ENCODE measurements at places on chromosomes 1 and 21.
A peak's percentile ranks its signal among the peaks of the same experiment; 100 is the strongest.

- DNase-seq = no peak
Measured at GRCh38 chr1:27049100-27049499, 36.5 kb upstream of the TENT5B start.

- no peak for DNase-seq
Measured at GRCh38 chr1:218939095-218939494, 234.6 kb upstream of the LYPLAL1 start.

DNA sequence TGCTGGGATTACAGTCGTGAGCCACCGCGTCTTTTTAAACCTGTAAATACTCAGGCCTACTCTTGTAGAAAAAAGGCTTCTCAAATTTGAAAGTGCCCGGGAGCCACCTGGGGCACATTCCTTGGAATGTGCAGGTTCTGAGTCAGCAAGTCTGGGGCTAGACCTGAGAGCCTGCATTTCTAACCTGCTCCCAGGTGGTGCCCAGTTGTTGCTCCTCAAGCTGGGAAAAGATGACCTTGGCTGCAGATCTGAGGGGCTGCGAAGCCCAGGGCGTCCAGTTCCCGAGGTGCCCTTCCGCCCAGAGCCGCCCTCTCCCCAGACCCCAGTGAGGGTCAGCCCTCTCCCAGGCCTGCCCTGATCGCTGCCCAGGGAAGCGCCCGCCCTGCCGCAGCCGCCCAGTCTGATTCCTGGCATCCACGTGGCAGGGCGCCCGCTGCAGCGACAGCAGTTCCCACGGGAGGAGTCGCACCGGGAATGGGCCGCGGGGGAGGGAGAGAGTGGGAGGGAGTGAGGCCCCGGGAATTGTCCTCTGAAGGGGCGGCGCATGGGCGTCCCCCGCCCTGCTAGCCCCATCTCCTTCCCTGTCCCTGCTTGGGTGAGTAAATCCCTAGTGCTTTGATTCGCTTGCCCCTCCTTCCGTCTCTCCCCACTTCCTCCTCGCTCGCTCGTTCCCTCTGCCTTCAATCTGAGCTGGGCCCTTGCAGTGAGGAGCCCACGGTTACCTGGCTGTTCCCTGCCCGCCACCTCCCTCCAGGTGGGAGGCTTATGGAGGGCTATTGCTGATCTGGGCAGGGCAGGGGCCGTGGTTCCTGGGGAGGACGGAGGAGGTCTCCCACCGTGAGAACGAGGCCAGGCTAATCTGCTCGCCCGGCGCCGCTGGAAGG, 18.8 kb upstream of the TENT5B start:
- peak; percentile 79 for DNase-seq

GRCh38 chr1:202656951-202657646, 53.2 kb downstream of the SYT2 start:
- DNase-seq = peak; percentile 24

DNA sequence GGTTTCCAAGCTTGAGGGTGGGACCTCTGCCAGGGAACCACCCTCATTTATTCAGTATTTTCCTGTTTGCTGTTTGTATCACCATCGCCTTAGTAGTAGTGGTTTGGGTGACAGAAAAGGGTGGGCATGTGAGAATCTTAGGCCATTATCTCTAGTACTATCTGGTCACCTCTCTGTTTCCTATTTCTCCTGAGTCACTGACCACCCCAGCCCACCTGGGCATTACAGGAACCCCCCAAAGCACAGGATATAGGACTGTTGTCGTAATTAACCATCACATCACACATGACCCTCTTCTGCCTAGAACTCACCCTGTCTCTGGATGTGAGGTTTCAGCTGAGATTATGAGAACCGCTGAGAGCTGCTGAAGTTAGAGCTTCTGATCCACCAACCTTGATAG, 60.4 kb downstream of the IL23R start:
- DNase-seq = no peak

- DNase-seq = no peak
Measured at GRCh38 chr1:206847946-206848345, 17.5 kb upstream of the IL20 start.

DNA sequence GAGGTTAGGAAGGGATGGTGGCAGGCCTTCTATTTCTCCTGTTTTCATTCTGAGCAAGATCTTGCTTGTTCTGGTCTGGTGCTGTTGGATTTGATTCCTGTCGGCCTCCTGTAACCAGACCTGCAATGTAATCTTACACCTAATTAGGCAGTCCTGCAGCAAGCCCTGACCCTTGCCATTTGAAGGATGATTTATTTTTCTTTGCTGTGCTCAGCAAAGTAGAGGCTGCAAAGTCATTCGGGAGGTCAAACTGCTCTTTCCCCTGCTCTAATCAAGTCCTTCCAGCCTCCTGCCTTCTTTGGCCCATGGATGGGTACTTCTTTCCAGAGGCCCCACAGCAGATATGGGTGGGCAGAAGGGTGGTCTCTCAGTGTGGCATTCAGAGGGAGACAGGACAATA, 417.7 kb upstream of the USP24 start:
- DNase-seq = no peak

DNA sequence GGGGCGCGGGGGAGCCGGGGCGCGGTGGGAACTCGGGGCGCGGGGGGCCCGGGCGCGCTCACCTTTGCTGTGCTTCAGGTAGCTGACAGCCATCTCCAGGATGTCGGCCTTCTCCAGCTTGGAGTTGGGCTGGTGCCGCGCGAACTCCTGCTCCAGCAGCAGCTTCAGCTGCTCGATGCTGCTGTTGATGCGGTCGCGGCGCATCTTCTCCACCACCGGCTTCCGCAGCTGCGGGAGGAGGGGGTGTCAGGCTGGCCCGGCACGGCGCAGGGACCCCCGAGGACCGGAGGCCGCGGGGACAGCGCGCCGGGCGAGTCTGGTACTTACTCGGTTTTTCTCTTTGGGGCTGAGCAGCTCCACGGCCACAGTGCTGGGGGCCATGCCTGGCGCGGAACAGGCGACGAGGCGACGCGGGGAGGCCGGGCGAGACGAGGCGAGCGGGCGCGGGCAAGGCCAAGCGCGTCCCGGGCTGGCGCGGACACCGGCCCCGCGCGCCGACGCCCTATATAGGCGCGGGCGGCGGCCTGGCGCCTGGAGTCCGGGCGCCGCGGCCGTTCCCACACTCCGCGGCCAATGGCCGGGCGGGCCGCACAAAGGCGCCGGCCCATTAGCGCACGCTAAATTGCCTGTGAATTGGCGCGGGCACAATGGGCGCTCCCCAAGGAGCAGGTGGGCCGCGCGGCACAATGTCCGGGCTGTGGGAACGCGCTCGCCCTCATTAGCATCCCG, at the start of gene HES5:
Gene HES5 (minus strand): TSS at position 480 of the 729 bp plus-strand sequence. CDS start 99 bp downstream, at position 381.
- DNase-seq = no peak

GRCh38 chr1:57384284-57384683, 39.6 kb downstream of the DAB1 start:
- DNase-seq = no peak

- DNase-seq = peak; percentile 96
Measured at GRCh38 chr1:182604175-182605164, at the start of gene RGS16. TSS of gene RGS16 (minus strand) at chr1:182604389. CDS start at chr1:182604259, 130 bp downstream.

DNA sequence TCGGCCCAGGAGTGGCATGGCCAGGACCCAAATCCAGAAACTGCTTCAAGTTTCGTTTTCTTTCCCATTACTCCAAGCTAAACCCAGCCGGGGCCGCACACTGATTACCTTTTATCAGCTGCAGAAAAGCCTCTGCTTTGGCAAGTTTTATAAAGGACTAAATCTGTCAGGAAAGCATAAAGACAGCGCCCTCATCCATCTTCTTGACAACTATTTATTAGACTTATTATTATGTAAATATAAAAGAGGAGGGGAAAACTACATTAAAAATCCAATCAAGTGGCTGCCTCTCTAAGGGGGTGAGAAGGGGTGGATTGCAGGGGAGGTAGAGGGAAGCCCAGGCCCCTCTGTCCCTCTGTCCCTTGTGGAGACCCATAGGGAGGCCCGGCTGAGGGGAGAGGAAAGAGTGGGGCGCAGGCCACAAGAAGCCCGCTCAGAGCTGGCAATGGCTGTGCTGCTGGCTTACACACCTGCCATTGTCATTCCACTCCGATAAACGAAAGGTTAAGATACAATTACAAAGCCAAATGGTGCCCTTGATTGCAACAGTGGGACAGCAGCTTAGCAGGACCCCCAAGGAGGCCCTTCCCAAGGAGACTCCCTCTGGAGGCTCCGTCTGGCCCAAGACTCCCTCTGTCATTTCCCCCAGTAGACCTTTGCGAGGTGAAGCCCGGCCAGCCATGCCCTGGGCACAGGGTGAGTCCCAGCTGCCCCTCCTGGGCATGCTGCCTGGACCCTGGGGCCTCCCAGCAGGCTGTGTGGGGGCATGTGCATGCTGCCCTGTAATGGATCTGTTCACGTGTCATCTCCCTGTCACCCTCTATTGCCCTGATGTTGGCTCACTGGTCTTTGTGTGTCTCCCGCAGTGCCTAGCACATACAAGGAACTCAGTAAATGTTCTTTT, 45.4 kb downstream of the KCND3 start:
- DNase-seq = no peak

GRCh38 chr1:178004926-178005391, 35.1 kb upstream of the SEC16B start:
- no peak for DNase-seq

DNA sequence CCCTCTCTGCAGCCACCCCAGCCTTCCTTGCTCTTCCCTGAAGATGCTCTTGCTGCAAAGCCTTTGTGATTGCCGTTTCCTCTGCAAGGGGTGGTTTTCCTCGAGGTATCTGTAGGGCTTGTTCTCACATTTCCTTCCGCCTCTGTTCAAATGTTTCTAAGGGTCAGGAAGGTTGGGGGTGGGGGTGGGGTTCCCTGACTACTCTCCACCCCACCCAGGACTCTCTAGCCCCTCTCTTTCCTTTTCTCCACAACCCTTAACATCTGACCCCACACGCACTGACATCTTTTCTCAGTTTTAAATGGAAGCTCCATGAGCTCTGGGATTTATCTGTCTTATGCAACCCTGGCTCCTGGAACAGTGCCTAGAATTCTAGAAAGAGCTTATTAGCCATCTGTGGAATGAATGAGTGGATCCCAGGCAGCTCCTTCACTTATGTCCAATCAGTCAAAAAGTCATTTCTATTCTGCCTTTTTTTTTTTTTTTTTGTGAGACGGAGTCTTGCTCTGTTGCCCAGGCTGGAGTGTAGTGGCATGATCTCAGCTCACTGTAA, 27.3 kb upstream of the ZNF362 start:
- DNase-seq = peak; percentile 87

- no peak for DNase-seq
Measured at GRCh38 chr1:64743954-64744491, 852 bp upstream of the RAVER2 start.

GRCh38 chr1:246609632-246610031, 43.4 kb downstream of the CNST start:
- DNase-seq = peak; percentile 58

DNA sequence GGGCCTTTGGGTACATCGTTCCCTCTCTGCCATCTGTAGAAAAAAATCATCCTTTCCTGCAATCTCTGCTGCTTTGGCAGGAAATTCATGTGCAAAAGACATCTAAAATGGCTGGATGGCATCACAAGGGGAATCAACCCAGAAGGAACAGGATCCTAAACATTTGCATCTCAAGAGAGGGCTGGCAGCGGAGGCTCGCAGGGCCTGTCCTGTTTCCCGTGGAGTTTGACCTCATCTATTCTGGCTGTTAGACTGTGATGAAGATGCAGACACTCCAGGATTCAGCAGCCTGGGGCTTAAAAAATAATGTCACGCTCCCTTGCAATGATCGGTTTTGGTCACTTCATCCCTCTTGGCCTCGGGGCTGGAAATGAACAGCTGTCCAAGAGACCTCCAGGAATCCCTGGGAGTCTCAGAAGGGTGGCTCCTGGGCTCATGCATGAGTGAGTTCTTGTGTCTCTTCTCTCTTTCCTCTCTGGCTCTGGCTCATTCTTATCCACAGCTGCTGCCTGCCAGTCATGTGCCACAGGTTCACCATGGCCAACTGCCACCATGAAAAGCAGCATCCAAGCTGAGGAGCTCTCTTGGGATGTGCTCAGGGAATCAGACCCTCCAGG, 16.1 kb upstream of the PCP4 start:
- DNase-seq = no peak

GRCh38 chr1:31725134-31725533, 21.3 kb upstream of the COL16A1 start:
- no peak for DNase-seq

GRCh38 chr1:54996359-54996868, 2.3 kb upstream of the BSND start:
- peak; percentile 88 for DNase-seq

- DNase-seq = no peak
Measured at GRCh38 chr1:109912873-109913272, 2.2 kb downstream of the CSF1 start.

- DNase-seq = no peak
Measured at GRCh38 chr21:45578176-45578801, 36.0 kb upstream of the SLC19A1 start.

- no peak for DNase-seq
Measured at GRCh38 chr1:234926559-234927311, 201.9 kb downstream of the TOMM20 start.

- peak; percentile 37 for DNase-seq
Measured at GRCh38 chr1:10431070-10431730, 967 bp downstream of the CENPS start.

DNA sequence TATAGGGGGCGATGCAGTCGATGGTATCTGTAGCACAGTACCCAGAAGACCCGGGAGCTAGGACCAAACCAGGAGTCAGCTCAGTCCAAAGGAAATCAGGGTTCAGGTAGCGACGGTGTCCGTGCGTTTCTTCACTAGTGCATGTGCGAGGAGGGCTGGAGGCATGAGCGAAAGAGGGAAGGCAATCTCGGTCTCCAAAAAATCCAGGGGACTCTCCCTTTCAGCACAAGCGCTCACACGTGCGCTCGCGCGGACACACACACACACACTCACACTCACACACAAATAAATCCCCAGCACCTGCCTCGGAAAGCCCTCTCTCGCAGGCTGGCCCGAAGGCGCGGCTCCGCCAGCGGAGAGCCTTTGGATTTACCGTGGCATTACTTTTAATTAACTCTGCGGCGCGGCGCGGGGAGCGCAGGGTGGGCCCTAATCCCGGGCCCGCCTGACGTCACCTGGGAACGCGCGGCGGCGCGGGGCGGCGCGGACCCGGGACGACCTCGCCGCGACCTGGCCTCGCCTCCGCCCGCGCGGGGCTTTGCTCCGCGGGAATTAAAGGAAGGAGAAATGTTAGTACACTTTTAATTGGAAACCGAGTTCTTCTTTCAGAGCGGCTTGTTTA, 121.2 kb downstream of the LMX1A start:
- DNase-seq = peak; percentile 23

All from A673 (cell line).